NCI-H1694 treated with DMSO at 0.1 percent for 48 hours (cell line): ENCODE measurements at places on chromosomes 4 and X.
A peak's percentile ranks its signal among the peaks of the same experiment; 100 is the strongest.

DNA sequence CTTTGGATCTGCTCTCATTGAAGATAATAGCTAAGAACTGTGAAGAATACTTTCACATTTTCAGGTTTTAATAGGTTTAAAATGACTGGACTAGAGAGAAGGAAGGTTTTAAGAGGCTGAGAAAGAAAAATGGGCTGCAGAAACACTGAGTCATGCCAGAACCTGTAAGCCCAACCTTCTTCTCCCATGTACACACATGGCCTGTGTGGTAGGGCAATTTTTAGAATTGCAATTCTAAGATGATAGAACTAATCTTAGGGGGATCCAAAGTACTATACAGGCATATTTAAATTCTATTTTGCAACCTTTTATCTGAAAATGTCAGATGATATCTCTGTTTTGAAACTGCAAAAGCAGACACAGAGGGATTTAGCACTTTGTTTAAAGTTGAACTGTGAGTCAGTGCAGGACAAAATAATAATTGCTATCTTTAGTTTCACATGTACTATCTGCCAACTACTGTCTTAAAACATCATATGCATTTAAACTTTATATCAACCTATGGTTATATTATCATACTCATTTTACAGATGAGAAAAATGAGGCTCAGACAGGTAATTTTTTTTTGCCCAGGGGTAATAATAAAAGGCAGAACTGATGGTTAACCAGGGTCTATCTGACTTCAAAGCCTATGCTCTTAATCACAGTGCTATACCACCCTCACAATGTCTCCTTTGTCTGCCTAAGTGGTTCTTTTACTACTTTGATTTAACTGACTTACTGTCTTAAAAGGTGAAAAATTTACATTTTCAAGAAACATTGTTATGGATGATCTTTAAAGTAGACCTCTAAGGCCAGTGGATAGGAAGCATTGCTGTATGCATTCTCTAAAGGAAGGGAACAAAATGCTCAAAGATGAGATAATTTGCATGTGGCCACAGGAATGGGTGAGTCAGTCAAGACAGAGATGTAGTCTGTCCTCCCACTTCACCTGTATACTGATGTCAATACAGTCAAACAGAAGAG, 4.3 kb downstream of the TMPRSS11E start:
- no peak for DNase-seq

- no peak for DNase-seq
These were observed 85.2 kb downstream of the STIM2 start for GRCh38 chr4:26945794-26946193.

DNA sequence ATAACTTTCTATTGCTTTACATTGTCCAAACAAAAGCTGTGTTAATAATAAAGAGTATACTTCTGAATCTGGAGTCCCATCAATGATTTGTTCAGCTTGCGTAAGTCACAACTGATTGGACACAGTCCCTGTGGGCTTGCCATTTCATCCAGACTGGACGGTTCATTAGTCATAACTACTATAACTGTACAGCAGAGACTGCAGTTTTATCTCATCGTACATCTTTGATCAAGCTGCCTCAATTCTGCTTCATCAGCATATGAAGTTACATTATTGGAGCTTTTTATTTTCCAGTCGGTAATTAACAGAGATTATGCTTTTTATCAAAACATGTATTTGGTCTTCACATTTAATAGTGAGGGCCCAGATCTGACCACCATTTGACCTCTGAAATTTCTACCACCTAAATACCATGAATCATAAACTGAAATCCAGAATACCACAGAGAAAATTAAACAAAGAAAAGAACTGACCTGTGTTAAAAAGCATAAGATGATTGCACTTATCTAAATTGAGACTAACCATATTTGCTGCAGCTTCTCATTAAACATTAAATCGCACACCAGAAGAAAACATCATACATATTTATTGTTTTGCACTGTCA, 12.5 kb upstream of the MAB21L2 start:
- peak; percentile 9 for DNase-seq

DNA sequence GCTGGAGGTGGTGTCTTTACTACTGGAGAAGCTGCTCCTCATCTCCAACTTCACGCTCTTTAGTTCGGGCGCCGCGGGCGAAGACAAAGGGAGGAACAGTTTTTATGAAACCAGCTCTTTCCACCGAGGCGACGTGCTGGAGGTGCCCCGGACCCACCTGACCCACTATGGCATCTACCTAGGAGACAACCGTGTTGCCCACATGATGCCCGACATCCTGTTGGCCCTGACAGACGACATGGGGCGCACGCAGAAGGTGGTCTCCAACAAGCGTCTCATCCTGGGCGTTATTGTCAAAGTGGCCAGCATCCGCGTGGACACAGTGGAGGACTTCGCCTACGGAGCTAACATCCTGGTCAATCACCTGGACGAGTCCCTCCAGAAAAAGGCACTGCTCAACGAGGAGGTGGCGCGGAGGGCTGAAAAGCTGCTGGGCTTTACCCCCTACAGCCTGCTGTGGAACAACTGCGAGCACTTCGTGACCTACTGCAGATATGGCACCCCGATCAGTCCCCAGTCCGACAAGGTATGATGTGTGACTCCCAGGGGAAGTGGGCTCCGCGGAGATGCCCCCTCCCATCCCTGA, 634 bp downstream of the LRAT start:
- DNase-seq = no peak

GRCh38 chr4:29081234-29081955, 1638.8 kb upstream of the PCDH7 start:
- DNase-seq = no peak

DNA sequence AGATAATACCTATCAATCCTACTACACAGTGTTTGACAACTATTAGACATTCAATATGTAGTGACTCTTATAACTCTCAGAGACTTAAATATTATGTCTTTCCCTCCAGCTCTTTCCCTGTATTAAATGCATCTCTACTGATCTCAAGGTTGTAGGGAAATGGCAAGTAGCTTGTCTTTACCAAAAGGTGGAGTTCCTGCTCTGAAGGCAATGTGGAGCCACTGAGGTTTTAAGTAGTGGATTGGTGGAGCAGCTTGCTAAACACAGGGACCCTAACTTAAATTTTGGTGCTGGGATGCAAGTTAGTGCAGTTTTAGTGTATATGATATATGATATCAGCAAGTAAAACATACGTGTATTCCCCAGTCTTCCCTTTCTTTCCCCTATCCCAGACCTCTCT, 13.1 kb downstream of the FNIP2 start:
- DNase-seq = no peak

GRCh38 chr4:66750273-66750672, 795.0 kb downstream of the CENPC start:
- DNase-seq = no peak

DNA sequence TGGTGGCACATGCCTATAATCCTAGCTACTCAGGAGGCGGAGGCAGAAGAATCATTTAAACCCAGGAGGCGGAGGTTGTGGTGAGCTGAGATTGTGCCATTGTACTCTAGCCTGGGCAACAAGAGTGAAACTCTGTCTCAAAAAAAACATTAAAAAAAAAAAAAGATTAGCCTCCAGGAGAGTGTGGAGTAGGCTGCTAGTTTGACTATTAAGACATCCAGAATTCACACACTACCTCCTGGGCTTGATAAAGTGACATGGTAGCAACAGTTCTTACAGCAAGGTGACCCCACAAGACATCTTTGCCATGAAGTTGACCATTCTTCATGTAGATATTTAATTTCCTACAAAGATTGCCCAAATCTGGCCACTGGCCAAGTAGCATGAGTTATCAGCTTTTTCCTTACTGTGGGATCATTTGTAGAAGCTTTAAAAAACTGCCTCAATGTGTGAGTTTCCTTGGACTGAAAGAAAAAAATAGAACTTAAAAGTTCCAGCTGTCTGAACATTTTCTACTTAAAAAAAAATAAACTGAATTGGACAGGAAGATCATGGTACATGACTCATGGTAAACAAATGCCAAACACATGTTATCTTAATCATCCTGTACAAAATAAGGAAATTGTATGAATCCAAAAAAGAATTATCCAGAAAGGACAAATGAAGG, 35.3 kb upstream of the SPRY1 start:
- no peak for DNase-seq

GRCh38 chr4:111905511-111905910, 239.7 kb upstream of the FAM241A start:
- no peak for DNase-seq

GRCh38 chrX:13024986-13025385, 19.4 kb downstream of the FAM9C start:
- DNase-seq = no peak

DNA sequence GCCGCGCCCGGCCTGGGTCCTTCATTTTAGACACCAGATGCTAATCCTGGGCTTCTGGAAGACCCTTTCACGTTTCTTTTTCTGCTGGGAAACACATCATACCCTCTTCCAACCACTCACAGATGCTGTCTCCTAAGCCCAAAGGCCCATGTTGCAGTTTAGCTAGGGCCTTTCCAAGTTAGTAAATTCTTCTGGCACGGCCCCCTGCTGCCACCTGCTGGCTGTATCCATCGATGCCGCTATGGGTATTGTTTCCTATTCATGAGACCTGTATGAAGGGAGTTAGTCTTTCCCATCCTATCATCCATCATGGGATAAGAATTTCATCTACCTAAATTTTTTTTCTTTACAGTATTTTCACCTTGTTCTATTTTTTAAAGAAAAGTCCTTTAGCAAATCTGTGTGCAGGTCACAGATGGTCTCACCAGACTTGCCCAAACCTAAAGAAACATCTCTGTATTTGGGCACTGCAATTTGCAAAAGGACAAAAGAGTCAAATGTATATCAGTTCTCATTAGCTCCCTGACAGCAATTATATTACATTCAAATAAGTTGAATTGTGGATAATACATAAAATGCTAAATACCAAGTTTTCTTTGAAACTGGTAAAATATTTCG, 37.8 kb upstream of the SLC9A7 start:
- peak; percentile 60 for DNase-seq

- DNase-seq = no peak
These were observed 38.4 kb downstream of the TBL1X start for GRCh38 chrX:9503261-9503660.

DNA sequence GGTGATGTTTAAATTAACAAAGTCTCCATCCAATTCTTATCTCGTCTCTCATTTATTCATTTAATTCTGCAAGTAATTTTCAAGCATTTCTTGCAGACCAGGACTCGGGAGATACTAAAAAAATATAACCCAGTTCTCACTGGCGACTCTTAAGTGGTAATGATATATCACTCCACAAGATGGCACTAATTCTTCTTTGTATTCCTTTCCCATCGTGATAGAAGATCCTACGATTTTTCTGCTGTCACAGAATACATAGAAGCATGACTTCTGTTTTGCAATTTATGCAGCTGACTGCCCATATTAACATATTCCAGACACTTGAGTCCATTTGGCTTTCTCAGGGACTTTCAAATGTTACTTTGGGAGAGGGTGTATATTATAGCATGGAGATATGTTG, 64.0 kb upstream of the FGF13 start:
- DNase-seq = no peak

GRCh38 chrX:154059729-154060245, 37.7 kb downstream of the MECP2 start:
- no peak for DNase-seq

GRCh38 chr4:74109116-74109869, 10.3 kb upstream of the CXCL2 start:
- no peak for DNase-seq

GRCh38 chrX:67543818-67544217, at the start of gene AR:
Gene AR (plus strand): TSS chrX:67544021. CDS start chrX:67545147, 1,126 bp downstream.
- DNase-seq = no peak

DNA sequence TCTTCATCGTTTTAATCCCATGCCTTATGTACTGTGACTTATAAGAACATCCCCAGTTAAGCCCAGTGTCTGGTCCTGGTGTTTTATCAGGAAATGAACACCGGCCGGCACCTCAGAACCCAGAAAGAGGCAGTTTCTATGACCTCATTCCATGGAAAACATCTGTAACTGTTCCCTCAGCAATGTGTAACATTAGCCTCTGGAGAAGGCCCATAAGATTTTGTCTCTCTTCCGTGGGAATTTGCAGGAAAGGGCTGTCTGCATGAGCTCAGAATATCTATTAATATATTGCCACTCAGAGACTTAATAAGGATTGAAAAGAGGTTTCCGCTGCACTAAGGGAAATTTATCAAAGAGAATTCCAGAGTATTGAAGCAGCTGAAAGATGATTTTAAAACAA, 3.1 kb upstream of the TCEANC start:
- no peak for DNase-seq

DNA sequence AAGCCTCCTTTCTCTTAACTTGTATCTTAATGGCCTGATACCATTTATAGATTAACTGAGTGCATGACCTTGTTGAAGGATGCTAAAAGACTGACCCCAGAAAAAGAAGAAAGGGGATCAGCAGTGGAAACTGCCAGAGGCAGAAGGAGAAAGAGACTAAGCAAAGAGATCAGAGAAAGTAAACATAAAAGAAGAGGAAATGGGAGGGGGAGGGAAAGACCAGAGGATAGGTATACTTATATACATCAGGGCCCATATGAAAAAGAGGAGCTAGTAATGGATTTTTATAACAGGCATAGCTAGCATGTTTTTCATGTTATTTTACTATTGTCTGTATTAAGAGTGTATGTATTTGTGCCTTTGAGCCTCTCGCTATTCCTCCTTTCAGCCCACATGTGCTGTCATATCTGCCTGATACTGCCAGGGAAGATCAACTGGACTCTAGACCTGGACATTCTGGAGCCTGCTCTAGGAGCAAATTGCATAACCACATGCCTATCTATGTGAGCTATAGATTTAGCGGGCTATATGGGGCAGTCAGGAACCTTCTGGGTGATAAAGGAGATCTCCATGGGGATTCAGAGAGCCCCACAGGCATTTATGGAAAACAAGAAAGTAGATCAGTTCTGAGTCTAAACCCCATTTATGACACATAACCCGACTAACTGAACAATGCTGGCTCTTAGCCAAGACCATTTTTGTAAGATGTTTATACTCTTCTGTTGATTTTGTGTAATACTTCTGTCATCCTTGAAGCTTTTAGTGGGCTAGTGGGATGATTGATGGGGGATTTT, 13.4 kb upstream of the SNX12 start:
- DNase-seq = no peak

- DNase-seq = no peak
These were observed 19.5 kb upstream of the CXCR3 start for GRCh38 chrX:71637848-71638247.

GRCh38 chr4:94548571-94548970, 96.8 kb downstream of the PDLIM5 start:
- DNase-seq = no peak

DNA sequence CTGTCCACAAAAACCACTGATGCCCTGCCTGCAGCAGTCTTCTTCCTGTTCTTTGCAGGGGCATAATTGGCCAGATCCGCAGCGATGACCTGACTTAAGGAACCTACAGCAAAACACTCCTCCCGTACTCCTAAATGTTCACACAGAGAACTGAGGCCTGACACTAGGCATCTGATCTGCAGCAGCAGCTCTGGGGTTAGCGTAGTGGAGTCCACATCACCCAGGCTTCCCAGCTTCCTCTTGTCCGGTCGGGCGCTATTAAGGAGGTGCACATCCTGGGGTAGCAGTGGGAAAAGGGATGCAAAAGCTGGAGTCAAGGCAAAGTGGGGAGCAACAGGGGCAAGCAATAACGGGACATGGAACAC, 758 bp downstream of the SCFD2 start:
- no peak for DNase-seq
